ENCODE measurements at places on chromosomes 11 and 22. TPM values are rescaled to one million over a fixed set of nuclear protein-coding genes. Genes with fewer than 3 reads are reported as not detected.

Gene CEP57
- 50.3 TPM for total RNA-seq

Gene SHANK2
- 1.7 TPM for total RNA-seq

Gene CDC45
- 26.1 TPM for total RNA-seq

Gene PANX2
- total RNA-seq: 0.77 TPM

Gene NCF4
- total RNA-seq: not detected

Gene PNPLA3
- total RNA-seq: 4.9 TPM

Gene RAB3IL1
- total RNA-seq: 8.9 TPM

Gene HSPB2
- not detected for total RNA-seq

Gene SMIM35
- not detected for total RNA-seq

Gene CYP2D6
- total RNA-seq: 2.7 TPM

Gene SAA4
- not detected for total RNA-seq

Gene CYP2R1
- 11.2 TPM for total RNA-seq

Gene GTSE1
- 36.2 TPM for total RNA-seq

Gene HOATZ
- not detected for total RNA-seq

Gene TSKU
- 31.4 TPM for total RNA-seq

Gene IGLL1
- not detected for total RNA-seq

Gene NLRP10
- not detected for total RNA-seq

Gene PRR33
- not detected for total RNA-seq

Gene FAM227A
- total RNA-seq: 2.4 TPM

Gene APLNR
- total RNA-seq: not detected

Gene APOA5
- 0.39 TPM for total RNA-seq

Gene CENATAC
- total RNA-seq: 45.4 TPM
